HEK293T (cell line): ENCODE measurements at places on chromosomes 12 and 14.

GRCh38 chr14:56953884-56954283, 143.6 kb upstream of the OTX2 start:
- DNase-seq: no peak

DNA sequence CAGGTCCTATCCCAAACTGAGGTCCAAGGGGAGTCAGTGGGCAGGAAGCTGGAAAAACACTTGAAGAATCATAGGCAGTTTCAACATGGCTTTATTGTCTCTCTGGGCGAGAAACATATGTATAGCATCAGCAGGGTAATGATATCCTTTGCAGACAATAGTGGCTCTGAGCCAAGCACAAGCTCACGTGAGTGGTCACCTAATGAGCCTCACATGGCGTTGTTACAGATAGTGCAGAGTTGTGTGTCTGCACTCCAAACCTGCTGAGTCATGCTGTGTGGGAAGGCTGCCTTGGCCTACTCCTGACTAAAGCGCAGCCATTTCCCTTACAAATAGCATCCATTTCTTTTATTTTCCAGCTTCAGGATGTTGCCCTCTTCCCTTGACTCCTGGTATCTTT, 105.2 kb upstream of the SYT1 start:
- no peak for DNase-seq

DNA sequence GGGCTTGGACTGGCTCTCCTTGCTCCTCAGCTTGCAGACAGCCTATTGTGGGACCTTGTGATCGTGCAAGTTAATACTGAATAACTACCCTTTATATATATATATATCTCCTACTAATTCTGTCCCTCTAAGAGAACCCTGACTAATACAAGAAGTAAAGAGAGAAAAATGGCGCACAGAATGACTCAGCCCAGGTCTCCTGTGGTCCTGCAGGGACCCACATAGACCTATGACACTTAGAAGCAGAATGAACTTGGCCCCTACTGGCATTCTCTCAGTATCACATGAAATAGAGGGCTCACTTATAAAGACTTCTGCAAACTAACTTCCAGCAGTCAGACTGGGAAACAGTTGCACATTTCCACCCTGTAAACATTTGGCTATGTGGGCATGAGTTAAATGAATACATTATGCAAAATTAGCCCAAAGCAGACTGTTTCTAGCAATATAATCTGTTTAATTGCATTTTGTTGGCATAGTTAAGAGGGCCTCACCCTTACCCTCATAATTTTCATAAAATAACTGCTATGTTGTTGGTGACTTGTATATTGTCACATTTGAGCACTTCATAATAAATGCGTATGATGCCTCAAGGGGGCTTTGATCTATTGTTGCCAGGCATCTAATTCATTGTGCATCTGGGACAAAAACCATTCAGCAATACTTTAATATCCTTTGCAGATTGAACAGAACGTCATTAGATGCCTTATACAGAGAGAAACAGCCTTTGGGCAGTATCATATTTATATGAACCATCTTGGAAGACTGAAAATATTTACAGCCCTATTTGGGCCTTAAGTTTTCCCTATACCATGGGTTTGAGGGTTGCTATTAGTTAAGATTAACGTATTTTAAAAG, 349.7 kb upstream of the DIO2 start:
- no peak for DNase-seq

DNA sequence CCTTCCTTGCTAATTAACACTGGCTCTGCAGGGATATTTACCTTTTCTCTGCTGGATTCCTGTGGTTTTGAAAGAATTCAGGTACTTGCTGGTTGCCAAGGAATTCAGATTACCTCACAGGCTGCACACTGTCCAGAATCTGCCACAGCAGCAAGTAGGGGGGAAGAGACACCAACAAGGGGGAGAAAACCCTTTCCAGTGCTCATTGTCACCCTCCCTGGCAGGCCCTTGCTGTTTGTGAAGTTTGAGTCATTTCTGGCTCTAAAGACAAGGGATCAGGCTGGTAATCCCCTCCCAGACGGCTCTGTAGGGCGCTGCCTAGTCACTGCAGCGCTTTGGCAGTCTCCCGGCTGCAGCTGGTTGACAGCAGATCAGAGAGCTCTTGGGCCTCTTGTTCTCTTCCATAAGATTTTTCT, 50.8 kb downstream of the TTLL5 start:
- no peak for DNase-seq

- DNase-seq: no peak
Measured at GRCh38 chr12:52070185-52070925, 577 bp downstream of the ATG101 start.

DNA sequence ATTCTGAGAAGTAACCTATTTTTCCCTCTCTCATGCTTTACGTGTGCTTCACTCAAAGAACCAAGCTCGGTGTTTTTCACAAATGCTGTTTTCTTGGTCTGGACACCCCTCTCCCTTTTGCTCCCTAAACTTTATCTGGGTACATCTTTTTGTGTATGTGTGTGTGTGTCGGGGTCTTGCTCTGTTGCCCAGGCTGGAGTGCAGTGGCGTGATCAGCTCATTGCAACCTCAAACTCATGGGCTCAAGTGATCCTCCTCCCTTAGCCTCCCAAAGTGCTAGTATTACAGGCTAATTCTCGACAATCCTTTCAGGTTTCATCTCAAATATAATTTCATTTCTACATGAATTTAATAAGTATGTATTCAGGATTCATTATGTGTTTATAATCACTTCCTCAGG, 83.2 kb downstream of the PEBP1 start:
- DNase-seq: no peak

- no peak for DNase-seq
Measured at GRCh38 chr12:116093915-116094314, 183.6 kb downstream of the MED13L start.

GRCh38 chr12:120062976-120063579, 53.5 kb downstream of the RAB35 start:
- no peak for DNase-seq

DNA sequence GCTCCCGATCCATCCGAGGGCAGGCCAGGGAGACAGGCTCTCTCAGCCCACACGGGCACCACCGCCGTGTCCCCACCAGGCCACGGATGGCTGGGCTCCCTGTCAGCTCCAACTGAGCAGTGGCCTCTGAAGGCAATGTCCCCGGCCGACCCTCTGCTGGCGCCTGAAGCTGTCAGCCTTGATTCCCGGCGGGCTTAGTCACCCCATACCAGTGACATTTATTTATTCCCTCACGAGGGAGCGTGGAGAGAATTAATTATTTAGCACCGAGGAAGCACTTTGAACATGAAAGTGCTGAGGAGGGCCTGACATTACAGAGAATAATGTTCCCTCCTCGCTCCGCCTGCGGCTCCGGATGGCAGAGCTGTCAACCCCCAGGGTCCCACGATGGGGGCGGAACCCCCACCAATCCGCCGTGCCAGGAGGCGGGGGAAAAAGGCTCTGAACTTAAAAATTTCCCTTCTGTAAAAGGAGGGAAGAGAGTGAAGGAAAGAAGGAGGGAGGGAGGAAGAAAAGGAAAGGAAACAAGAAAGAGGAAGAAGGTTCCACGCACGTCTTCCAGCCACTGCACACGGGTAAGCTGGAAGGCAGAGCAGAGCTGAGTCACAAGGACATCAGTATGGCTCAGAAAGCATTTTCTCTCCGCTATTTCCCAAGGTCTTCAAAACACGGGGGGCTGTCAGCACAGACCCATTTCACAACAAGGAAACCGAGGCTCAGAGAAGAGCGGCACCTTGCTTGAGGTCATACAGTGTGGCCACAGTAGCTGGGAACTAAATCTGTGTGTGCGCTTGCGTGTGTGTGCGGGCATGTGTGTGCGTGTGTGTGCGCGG, 108.7 kb upstream of the NCOR2 start:
- no peak for DNase-seq

DNA sequence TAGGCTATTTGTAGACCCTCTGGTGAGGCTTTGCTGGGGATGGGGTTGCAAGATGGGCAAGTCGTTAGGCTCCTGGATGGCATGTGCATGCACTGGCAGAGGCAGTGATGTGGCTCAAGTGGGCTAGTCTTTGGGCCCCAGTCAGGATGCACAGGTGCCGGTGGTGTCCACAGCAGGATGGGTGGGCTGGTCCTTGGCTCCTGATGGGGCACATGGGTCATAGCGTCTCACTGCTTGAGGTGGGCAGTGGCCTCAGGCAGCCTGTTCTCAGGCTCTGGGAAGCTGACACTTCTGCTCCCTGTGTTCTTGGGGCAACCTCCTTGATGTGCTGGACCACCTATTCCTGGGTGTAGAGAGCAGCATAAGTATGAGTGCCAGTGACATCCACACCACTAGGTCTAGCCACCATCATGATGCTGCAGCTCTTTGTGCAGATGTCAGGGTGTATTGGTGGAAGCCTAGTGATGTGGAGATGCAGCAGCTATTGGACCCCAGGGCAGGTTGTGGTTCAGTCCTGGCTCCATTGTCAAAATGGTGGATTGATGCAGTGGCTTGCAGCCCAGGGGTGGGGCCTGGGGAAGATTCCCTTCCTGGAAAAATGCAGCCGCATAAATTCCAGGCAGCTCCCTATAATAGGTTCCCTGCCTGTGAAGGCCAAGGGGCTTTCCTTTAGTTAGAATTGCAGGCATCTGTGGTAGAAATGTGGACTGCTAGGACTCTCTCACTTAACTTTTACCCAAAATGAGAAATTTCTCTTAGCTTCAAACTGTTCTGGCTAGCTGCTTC, 742.5 kb upstream of the MDGA2 start:
- DNase-seq: no peak

DNA sequence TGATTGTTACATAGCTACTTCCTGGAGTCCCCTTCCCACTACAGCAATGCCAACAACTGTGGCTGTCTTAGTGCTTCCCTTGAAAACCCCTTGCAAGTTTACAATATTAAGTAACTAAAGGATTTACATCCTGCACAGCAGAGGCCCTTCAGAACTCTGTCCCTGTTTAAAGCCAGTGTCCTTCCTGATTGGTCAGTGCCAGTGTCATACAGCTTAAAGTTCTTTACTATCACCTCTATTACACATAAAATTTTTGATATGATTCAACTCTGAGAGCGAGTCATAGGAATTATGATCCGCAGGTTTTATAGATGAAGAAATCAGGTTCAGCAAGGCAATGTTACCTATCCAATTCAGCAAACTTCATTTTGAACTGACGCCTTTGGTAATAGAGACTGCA, 91.4 kb upstream of the ALX1 start:
- no peak for DNase-seq

DNA sequence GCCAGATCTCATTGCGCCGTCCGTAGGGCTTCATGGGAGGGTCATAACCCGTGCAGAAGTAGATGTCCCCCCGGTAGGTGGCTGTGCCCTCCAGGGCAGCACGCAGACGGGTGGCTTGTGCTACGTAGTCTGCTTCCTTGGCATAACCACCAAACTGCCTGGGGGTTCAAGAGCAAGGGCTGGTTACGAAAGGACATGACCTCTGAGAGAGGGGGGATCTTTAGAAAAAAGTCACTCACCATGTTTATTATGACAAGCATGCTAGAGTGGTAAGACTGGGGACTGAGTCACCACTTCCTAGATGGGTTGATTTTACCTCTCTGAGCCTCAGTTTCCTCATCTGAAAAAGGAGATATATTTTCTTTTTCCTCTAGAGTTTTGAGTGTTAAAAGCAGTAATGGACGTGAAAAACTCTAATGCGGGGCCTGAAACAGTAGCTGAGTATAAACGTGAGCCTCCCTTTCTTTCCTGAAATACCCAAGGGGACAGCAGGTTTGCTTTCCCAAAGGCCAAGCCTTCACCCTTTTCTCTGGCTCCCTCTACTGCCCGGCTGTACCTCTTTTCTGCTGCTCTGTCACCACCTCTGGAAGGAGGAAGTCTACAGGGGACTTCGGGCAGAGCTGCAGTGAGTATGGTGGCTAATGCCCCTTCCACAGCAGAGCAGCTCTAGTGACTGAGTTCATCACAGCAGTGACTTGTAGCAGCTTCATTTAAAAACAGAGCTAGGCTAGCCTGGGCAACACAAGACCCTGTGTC, 23.5 kb upstream of the GPRC5D start:
- DNase-seq: no peak

DNA sequence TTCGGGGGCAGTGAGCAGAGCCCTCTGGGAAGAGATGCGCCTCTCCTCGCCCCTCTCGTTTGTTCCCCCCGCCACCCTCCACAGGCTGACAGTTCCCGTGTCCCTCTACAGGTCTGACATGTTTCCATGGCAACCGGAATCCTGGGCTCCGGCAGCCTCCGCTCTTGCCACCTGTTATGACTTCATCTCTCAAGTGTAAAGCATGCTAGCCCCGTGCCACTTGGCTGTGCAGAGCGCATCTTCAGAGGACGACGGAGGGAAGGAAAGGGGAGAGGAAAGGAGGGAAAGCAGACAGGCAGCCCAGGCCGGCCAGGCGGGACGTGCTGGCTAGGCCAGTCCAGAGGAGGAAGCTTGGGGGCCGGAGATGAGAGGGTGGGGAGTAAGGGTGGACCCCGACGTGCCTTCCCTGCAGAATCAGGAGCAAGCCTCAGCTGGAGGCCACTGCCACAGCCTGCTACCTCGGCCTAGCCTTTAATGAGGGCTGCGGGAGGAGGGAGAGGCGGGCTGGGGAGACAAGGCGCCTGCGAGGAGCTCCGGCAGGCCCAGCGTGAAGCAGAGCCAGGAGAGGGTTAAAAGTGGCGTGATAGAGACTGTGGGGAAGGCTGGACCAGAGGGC, 214.3 kb downstream of the DPF3 start:
- no peak for DNase-seq

- no peak for DNase-seq
Measured at GRCh38 chr12:128947209-128947608, 93.9 kb downstream of the GLT1D1 start.

DNA sequence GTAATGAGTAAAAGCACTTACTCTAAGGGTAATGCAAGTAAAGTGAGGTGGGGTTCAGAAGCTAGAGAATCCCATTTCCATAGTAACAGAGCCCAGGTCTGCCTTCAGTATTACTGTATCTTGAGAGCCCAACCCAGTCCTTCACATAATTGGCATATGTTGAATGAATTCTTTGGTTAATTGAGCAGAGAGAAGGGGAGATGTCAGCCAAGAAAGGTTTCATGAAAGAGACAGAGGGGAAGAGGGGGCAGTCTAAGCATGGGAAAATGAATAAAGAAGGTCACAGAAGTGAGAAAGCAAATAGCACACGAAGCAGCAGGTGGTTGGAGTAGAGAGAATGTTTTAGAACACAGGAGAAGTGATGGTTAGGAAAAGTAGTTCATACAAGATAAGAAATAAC, 371.1 kb downstream of the SEC23A start:
- no peak for DNase-seq

- DNase-seq: no peak
Measured at GRCh38 chr12:12548713-12549112, 13.9 kb downstream of the DUSP16 start.
